ENCODE measurements at places on chromosomes 3 and 15. TPM values are rescaled to one million over a fixed set of nuclear protein-coding genes. Genes with fewer than 3 reads are reported as not detected.

Gene MST1R
- total RNA-seq, result 1.5 TPM

Gene A4GNT
- total RNA-seq, result not detected

DNA sequence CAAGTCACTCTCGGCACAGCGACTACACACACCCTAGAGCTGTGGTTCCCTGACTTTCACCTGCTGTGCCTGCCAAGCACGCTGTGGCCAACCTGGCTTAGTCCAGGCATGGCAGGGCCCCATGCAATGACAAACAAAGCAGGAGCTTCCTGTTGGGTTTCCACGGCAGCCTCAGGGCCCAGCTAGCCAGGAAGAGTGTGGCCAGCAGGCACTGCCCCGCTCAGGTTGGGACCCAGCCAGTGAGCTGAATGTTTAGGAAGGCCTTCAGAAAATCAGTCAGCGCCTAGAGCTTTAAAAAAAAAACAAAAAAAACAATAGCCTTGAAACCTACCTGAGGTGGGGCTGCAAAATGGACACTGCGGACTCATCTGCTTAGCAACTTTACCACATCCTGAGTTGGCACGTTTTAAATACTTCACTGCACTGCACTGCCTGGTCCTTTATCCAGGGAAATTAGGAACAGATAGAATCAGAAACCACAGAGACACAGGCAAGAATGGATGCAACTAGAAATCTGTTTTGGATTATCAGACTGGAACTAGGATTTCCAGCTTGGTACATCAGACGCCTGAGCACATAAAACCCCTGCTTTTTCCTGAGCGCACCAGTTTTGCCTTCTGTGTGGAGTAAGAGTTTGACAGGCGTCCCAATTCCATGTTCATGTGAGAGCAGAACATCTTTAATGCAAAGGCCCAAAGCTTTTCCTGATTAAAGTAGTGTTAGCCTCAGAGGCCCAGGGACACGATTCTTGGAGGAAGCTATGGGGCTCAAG, 36.2 kb upstream of the LDHAL6B start:
- DNase-seq, result peak; percentile 63

DNA sequence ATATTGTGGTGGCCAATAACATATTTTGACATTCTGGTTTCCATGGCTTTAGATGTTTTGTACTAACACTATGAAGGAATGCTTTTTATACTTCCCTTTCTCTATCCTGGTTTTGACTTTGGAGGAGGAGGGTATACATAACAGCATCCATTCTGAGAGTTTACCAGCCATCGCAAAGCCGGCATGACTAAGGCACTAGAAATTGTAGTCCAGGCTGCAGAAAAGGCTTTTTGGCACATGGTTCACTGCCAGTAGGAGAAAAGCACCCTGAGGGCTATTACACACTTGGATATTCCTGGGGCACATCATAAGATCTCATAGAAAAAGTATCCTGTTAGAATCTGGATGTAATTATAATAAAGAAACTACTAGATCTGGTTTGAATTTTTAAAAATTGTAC, 101.8 kb downstream of the STT3B start:
- DNase-seq, result no peak

GRCh38 chr15:52657338-52657737, 21.9 kb downstream of the ATOSA start:
- DNase-seq, result peak; percentile 46

DNA sequence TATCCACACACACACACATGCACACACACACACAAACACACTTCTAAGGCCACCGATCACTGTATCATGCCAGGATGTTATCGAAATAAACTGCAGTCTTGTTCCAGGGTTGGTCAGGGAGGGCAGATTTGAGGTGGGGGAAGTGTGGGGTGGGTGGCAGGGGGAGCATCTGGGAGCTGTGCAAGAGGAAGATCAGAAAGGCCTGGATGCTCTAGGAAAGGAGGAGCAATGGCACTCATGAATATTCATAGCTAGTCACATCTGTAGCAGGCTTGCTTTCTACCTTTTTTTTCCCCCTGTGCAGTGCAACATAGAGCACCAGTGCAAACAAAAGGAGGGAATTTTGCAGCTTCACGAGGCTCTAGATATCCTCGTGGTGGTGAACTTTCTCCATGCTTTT, 84.9 kb downstream of the MEIS2 start:
- DNase-seq, result no peak

DNA sequence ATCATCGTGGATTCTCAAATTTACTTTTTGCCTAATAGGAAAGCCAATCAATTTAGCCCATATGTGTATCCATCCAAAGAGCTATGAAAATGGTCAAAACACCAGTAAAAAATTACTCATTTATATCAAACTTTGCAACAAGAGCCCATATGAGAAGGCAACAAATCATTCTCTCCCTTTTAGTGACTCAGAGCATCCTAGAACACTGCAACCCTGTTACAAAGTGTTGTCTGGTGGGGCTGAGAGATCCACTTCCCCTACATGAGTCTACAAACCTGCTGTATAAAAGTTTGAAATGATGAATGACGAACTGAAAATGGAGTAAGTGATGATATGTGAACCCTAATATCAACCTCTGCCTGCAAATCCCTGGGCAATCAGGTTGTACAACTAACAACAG, 23.3 kb downstream of the PDZRN3 start:
- DNase-seq, result no peak

GRCh38 chr3:60095516-60095915, 1045.7 kb upstream of the CFAP20DC start:
- DNase-seq, result no peak
